ENCODE measurements at places on chromosomes 16 and 17. TPM values are rescaled to one million over a fixed set of nuclear protein-coding genes. Genes with fewer than 3 reads are reported as not detected.

MT4 gene
- not detected for total RNA-seq

NKD1 gene
- 0.12 TPM for total RNA-seq

PNMT gene
- not detected for total RNA-seq

MYH13 gene
- not detected for total RNA-seq

ETV4 gene
- 1.1 TPM for total RNA-seq

CES1 gene
- 0.36 TPM for total RNA-seq

SETD6 gene
- total RNA-seq: 10.2 TPM

CMTM4 gene
- total RNA-seq: 29.4 TPM

SMTNL2 gene
- not detected for total RNA-seq

All from hair follicle dermal papilla cell (primary cell).